ENCODE measurements at places on chromosomes 3 and 15.
A peak's percentile ranks its signal among the peaks of the same experiment; 100 is the strongest.

DNA sequence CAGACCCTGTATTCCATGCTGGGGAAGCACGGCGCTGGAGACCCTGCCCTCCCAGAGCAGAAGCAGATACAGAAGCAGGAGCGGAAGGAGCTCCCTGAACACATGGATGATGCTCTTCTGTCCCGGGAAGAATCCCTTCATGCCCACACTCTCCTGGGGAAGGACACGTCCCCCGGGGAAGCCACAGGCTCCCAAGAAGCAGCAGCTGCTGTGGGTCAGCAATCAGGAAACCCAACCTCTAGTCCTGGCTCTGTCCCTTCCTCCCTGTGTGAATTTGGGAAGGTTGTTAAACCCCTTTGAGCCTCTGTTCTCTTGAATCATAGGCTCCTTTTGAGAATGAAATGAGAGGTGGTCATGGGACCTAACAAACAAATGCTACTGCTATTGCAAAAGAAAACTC lies 176.2 kb upstream of the TPM1 start:
- DNase-seq = no peak

GRCh38 chr3:32937331-32937730 lies 14.1 kb upstream of the CCR4 start:
- DNase-seq = no peak

DNA sequence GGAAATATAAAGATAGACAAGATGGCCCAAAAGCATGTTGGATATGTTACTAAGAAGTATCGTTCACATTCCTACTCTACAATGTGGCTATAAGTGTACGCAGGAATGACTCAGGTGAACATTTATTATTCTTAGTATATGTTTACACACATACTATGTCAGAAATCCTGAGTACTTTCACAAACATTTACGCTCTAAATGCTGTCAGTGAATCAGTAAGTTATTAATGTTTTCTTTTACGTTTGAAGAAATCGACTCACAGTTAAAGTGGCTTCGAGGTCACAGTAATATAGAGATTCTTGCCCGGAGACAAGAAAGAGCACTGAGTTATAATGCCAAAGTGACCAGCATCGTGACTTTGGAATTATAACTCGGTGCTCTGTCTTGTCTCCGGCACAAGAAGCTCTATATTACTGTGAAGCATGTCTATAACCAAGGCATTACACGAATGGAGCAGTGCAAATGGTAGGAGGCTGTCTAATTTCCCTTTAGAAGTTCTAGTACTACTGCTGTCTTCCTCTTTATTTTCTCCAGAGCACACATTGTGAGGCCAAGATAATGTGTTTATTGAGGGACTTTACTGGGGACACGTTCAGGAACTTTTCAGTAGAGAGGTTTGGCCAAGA lies 61.8 kb upstream of the P3H2 start:
- no peak for DNase-seq

DNA sequence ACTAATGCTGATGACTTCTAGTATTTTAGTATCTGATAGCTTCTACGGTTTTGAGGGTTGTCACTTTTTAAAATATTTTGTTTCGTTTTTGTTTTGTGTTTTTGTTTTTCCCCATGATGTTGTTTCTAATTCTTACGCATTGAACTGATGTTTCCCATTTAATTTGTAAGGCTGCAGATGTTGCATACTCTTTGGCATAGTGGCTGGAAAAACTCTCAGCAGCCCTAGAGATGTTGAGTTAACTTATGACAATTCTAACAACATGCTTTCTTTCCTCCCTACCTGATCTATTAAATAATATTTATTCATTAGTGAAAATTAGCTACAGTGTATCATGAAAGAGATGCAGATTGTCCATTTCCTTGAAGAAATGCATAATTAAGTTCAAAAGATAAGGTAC lies 559.3 kb upstream of the GRM7 start:
- no peak for DNase-seq

GRCh38 chr3:10280177-10280529 lies 12.6 kb downstream of the GHRL start:
- no peak for DNase-seq

- DNase-seq = no peak
These were observed 57.1 kb downstream of the TP63 start for GRCh38 chr3:189688262-189688661.

- DNase-seq = no peak
These were observed 58.5 kb upstream of the PPARG start for GRCh38 chr3:12230406-12230805.

- no peak for DNase-seq
These were observed 11.4 kb upstream of the RAB11A start for GRCh38 chr15:65857718-65858402.

DNA sequence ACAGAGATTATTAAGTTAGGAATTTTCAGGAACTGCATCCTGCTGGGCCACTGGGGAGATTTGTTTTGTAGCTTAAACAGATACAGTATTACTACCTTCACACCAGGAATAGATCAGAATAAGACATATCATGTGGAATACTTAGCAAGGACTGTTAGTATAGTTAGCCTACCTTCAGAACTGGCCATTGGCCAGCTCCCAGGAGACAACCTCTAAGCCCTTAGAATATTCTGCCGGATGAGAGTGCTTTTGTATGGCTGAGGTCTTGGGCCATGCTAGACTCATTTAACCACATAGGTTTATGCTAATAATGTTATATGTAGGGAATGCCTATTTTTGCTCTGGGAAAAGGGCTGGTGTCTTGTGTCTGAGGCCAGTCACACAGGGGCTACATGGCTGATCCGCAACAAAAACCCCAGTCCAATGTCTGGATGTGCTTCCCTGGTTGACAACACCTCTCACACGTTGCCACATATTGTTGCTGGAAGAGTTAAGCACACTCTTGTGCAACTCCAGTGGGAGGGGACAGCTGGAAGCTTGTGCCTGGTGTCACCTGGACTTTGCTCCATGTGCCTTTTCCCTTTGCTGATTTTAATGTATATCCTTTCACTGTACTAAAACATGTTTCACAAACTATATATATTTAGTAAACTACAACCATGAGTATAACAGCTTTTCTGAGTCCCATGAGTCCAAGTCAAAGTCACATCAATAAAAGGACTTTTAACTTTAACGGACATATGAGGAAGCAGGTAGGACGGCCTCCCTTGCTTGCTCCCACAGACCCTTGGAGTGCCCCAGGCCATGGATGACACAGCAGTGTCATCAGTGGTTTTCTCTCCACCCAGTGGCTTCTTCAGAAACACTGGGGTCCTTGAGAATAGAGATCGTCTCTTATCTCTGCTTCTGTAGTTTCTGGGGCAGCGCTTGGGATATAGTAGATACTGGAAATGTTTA lies 118.0 kb upstream of the C3orf80 start:
- no peak for DNase-seq

GRCh38 chr3:50204804-50205412 lies at the start of gene SLC38A3:
Gene SLC38A3 (plus strand): TSS chr3:50205271. CDS start chr3:50214200, 8,929 bp downstream.
- DNase-seq = no peak

DNA sequence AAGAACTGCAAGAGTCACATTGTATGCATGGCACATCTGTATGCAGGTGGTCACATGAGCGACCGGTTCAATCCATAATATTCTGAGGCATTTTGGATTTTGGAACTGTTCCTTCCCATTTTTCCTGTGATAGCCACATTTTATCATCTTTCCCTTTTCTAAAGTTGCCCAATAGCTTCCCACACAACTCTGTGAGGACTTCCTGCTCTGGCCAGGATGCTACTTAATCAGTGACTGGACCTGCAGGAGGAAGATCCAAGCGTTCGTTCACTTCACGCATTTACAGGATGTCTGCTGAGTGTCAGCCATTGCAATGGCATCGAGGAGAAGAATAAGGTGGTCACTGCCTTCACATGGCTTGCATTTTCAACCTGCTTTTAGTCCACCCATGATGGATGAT lies 9.8 kb downstream of the KLHL6 start:
- no peak for DNase-seq

DNA sequence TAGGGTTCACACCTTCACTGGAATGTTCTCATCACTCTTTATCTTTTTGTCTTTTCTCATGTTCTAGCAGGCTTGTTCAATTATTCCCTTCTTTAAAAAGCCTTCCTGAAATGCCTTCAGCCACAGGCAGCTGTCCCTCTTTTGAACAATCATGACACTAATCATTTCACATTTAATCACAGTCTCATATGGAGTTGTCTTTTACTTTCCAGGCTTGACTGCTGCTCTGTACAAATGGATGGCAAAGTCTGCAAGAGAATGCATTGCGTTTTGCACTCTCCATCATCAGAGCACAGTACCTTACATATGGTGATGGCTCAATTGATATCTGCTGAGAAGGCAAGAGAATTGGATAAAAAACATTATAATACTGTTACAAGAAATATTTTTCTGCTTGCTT lies 529.8 kb downstream of the DIPK2A start:
- no peak for DNase-seq

- DNase-seq = no peak
These were observed 68.4 kb upstream of the HACD2 start for GRCh38 chr3:123653221-123653682.

GRCh38 chr3:181880331-181880730 lies 168.6 kb downstream of the SOX2 start:
- DNase-seq = no peak

DNA sequence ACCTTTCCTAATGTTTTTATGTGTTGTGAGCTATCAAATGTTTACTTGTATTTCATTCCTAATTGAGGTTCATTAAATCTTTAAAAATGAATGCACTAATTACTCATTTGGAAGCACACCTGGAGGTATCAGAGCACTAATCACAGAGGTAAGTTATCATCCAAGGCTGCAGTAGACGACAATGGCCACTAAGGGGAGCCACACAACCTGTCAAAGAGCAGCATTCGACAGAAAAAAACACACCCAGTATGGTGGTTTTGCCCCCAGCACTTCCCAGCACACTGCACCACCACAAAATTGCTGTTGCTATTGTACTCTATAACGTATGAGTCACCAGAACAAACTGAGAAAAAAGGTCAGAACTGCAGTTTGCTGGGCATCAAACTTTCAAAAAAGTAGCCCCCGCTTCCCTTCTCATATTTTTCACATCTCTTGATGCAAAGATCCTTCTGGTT lies 205.9 kb upstream of the IGF1R start:
- DNase-seq = peak; percentile 15

DNA sequence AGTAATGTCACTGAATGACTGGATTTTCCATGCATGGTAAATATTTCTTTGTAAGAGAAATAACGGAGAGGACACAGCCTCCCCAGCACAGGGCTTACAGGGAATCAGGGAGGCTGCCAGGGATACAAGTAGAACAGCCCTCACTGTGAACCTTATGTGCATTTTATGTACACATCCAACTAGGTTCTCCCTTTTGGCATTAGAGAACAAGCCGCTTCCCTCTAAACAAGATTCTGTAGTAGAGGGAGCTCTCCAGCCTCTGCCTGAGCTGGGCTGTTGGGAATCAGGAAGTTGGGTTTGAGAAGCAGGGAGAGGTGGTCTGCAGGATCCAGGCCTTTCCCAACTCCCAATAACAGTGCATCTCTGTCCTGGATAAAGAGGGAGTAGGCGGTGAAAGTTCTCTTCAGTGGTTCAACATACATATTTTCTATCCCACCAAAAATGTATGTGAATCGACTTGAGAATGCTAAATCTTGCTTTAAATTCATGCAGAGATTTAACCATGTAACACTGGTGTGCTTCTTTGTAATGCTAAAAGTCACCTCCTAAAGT lies 83.7 kb downstream of the ARNT2 start:
- DNase-seq = no peak

- DNase-seq = no peak
These were observed 66.0 kb downstream of the CRTC3 start for GRCh38 chr15:90595763-90596155.

- no peak for DNase-seq
These were observed 10.8 kb downstream of the CRTAP start for GRCh38 chr3:33124638-33125037.

GRCh38 chr15:72196409-72197040 lies 1.1 kb downstream of the GRAMD2A start:
- DNase-seq = no peak

- no peak for DNase-seq
These were observed 4.0 kb upstream of the GP9 start for GRCh38 chr3:129056451-129057173.

DNA sequence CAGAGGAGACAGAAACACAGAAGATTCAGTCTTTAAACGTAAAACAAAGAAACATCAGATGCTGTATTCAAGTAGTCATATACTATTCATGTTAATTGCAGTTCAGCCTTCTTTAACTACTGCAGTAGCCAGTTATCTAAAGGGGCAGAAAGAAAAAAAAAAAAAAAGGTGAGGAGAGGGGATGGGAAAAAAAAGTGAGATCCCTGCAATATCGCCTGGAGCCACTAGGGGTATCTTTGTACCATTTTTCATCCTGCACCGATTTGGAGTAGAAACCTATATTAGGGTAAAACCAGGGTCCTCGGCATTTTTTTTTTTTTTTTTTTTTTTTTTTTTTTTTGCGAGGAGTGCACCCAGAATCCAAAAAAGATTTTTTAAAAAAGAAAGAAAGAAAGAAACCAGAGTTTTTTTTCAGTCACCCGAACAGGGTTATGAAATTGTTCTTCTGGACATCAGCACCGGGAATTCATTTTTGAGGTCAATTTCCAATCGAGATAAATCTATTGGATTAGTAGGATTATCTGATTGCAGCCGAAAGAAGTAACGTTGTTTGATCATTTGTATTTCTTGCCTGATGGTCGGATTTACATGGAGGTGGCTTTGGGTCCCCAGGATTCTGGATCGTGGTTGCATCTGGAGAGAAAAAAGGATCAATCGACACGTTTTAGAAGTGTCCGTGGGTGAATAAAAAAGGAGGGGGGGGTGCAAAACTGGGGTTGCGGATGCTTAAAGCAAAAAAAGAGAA lies 186.7 kb downstream of the NLGN1 start:
- DNase-seq = no peak

All from stimulated activated CD8-positive, alpha-beta memory T cell treated with anti-CD3 and anti-CD28 coated beads, Interleukin-7, amount 100 ng/mL, for 1 hour (primary cell).